Effector memory CD4-positive, alpha-beta T cell (primary cell): ENCODE measurements at places on chromosomes 1 and 21.
A peak's percentile ranks its signal among the peaks of the same experiment; 100 is the strongest.

DNA sequence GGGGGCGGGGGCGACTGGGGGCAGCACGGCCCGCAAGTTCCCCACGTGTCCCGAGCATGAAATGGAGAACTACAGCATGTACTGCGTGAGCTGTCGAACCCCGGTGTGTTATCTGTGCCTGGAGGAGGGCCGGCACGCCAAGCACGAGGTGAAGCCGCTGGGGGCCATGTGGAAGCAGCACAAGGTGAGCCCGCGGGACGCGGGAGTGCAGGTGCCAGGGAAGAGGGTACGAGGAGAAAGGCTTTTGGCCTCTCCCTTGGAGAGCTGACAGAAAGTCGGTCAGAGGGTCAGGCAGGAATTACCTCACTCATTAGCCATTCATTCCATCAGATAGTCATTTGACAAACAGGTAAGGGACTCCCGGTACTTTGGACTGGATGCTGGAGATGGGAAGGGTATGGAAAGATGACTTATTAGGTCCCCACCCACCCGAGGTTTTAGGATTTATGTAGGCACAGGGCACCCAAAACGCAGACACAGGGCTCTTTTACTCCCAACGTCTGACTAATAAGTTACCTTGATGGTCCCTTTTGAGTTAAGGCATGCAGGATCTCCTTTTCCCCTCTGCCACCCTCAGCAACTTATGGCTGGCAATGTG, 2.1 kb downstream of the TRIM67 start:
- DNase-seq = no peak

- DNase-seq = no peak
Observed at GRCh38 chr1:6448749-6449631, 17.0 kb downstream of the TNFRSF25 start.

- no peak for DNase-seq
Observed at GRCh38 chr1:27163093-27163492, 8.2 kb upstream of the SLC9A1 start.

DNA sequence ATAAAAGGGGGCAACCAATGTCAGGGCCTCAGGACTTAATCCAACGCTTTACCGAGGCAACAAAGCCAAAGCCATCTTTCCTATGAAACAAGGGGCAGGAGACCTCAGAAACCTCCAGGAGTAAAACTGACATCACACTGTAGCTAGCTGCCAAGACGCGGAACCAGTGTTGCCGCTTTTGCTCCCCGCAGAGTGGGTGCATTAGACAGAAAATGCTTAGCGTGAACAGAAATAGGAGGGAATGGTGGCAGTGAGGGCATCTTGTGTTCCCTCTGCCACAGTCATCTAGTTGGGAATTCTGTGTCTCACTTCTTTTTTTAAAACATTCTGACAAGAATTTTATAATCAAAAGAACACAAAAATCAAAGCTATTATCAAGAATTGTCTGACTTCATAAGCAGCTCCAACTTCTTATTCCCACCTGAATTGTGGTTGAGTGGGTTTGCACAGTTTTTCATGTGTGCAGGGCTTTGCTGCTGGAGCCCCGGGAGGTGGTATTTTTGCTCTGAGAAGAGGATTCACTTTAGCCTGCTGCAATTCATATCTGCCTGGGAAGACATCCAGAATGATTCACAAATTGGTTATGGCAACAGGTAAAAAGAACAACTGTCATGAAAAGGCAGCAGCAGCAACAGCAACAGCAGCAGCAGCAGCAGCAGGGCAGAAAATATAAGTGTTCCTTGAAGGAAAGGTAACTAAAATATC, 82.2 kb upstream of the DIRAS3 start:
- DNase-seq = no peak

DNA sequence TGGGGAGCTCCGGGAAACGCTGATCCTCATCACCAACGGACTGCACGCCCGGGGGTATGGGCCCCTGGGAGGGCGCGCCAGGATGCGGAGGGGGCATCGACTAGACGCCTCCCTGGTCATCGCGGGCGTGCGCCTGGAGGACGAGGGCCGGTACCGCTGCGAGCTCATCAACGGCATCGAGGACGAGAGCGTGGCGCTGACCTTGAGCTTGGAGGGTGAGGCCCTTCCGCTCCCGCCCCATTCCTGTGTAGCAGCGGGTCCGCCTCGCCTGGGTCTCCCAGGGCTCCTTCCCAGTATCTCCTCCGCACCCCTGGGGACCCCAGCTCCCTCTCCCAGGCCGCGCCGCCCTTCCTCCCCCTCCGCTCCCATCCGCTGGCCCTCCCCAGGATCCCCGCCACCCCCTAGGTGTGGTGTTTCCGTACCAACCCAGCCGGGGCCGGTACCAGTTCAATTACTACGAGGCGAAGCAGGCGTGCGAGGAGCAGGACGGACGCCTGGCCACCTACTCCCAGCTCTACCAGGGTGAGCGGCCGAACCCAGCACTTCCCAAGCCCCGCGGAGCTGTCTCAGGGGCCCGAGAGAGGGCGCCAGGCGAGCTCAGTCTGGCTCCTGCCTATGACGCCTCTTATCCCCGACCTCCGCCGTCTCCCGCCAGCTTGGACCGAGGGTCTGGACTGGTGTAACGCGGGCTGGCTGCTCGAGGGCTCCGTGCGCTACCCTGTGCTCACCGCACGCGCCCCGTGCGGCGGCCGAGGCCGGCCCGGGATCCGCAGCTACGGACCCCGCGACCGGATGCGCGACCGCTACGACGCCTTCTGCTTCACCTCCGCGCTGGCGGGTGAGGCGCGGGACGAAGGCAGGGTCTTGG, 5.0 kb downstream of the HAPLN2 start:
- DNase-seq = no peak

GRCh38 chr21:41802684-41803083, 35.8 kb upstream of the RIPK4 start:
- no peak for DNase-seq

DNA sequence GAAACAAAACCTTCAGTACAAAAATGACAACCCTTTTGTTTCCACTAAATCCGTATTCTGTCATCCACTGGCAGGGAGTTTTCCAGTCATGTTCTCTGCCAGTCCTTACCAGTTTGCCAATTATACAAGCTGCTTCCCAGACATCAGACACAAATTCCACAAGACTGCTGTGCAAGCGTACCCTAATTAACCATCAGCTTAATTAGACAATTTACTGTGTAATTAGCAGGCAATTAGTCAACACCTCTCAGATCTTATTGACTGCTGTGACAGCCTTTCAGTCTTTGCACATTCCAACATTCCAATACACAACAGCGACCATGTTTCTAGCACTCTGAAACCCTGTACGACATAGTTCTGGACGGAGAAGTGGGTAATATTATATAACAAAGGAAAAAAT, 420.1 kb downstream of the DPYD start:
- no peak for DNase-seq

GRCh38 chr1:231139659-231140654, 21.9 kb upstream of the TRIM67 start:
- DNase-seq = no peak

GRCh38 chr1:200415227-200415626, 5.4 kb upstream of the ZNF281 start:
- no peak for DNase-seq

DNA sequence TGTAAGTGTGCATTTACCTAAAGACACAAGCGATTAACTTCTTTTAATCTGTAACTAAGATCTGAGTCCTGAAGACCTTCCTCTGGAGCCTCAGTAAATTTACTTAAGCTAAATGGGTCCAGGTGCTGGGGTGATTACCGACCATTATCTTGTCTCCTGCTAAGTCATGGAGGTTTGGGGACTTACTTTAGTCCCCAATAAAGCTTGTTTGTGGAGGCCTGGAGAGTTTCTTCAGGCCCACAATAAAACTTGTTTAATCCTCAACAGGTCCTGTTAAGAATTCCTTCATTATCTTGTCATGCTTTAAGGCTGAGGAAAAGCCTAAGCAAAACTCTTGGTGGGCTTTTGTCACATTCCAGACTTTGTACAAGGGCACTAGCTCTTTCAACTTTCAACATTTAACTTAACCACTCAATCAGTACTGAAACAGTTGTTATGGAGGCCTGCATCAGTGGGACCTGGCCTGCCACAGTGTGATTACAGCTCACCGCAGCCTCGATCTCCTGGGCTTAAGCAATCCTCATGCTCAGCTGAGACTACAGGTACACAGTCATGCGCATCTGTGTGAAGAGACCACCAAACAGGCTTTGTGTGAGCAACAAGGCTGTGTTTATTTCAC, 84.0 kb downstream of the FMO4 start:
- no peak for DNase-seq

GRCh38 chr1:100038660-100039287, 69.0 kb downstream of the SLC35A3 start:
- DNase-seq = peak; percentile 65

DNA sequence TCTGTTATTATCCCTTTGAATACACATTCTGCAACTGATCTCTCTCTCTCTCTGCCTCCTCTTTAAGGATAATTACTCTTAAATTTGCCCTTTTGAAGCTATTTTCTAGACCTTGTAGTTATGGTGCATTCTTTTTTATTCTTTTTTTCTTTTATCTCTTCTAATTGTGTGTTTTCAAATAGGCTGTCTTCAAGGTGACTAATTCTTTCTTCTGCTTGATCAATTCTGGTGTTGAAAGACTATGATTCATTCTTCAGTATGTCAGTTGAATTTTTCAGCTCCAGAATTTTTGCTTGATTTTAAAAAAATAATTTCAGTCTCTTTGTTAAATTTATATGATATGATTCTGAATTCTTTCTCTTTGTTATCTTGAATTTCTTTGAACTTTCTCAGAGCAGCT, 95.6 kb upstream of the GPR52 start:
- no peak for DNase-seq

- DNase-seq = no peak
Observed at GRCh38 chr1:192986110-192986747, 72.9 kb downstream of the UCHL5 start.

DNA sequence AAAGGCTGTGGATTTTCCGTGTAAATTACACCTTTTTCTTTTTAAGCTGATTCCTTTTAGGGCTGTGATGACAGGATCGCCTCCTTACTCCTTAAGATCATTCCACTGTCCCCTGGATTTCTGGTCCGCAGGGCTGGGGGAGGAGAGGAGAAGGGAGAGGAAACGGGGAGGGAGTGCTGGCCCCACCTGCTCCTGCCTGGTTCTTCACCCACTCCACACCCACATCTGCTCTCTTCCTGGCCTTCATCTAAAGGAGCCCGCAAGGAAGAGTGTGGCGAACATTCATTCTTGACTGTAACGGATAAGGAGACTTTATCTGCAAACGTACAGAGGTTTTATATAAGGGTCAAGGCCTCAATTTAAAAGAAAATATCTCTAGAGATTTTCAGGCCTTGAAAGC, 242.0 kb downstream of the RHOU start:
- DNase-seq = no peak

- no peak for DNase-seq
Observed at GRCh38 chr1:64499966-64500365, 30.0 kb downstream of the CACHD1 start.

DNA sequence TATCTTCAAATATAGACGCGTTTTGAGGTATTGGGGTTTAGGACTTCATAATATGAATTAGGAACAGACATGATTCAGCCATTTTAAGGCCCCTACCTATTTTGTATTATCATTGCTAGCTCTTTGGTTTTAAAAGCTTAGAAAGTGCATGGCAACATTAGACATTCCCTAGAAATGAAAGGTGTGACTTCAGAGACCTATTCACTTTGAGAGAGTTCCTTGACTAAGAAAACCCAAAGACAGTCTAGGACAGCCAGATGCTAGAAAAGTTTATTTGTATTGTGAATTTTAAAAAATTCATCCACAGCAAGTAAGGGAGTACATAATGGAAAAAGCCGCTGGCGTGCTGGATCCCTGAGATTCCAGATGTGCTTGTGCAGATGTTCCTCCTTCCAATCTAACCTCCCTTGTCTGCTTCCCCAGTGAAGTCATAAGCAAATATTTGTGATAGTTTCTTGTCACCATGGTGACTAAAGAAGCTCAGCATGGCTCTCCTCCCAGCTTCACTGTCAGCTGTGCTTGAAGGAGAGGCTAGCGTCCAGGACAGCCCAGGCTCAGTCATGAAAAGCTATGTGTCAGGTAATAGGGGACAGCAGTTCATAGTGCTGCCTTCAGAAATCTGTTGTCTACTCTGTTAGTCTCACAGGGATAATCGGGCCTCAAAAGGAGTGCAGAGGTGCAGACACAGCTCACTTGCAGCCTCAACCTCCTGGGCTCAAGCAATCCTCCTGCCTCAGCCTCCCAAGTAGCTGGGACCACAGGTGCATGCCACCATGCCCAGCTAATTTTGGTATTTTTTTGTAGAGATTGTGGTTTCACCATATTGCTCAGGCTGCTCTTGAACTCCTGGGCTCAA, 34.8 kb downstream of the KPNA6 start:
- no peak for DNase-seq

DNA sequence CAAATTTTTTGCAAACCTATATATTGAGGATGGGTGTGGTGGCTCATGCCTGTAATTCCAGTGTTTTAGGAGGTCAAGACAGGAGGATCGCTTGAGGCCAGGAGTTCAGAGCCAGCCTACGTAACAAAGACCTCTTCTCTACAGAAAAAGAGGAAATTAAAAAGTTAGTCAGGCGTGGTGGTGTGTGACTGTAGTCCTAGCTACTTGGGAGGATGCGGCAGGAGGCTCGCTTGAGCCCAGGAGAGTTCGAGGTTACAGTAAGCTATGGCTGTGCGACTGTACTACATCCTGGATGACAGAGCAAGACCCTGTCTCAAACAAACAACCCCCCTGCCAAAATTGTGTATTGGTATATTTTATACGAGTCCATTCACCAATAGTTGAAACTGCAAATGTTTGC, 589.7 kb downstream of the DPYD start:
- DNase-seq = no peak

- no peak for DNase-seq
Observed at GRCh38 chr1:243388276-243388675, 132.4 kb downstream of the SDCCAG8 start.

- no peak for DNase-seq
Observed at GRCh38 chr1:230197644-230198567, 130.9 kb downstream of the GALNT2 start.

DNA sequence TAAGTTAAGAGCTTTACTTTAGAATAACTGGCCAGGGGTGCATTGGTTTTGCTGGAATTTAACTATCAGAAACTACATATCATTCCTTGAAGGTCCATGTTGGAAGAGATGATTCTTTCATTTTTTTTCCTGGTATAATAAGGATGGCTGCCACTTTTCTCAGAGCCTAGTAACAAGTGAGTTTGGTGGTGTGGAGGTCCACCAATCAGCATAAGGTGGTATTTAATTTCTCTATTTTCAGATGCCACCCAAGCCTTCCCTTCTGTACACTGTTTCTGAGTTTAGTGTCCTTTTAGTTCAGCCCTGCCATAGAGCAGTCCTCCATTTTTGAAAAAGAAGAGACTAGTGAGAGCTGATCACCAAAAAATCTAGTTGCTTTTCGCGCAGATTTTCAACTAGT, 386.3 kb downstream of the USP25 start:
- DNase-seq = no peak
